NCI-H1930 (cell line): ENCODE measurements at places on chromosomes 2 and 18.

DNA sequence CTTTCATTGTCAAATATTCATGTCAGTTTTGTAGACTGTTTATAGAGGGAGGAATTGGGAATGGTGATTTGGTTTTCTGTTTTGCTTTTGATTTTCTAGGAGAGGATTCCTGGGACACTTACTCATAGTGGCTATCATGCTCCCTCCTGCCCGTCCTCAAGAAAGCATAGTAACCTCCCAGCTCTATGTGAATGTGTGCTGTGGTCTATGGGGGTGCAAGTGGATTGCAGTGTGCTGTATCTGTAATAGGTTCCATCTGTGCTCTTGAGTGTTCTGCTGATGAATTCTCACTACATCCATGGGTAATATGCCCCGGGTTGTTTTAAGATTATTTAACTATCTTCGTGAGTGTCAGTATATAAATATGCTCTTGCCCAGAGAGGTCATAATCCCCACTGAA, 811.3 kb downstream of the CNTNAP5 start:
- DNase-seq: no peak

DNA sequence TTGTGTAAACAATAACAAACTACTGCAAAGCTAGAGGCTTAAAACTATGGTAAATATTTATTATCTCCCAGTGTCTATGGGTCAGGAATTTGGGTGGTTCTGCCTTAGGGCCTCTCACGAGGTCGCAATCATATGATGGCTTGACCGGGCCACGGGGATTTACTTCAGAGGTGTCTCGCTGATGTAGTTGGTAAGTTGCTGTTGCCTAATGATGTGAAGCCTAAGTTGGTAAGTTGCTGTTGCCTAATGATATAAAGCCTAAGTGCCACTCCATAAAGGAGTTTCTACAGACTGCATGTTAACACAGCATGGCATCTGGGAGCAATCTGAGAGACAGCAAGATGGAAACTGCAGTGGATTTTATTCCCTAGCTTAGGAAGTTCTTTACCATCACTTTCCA, 35.8 kb downstream of the FMNL2 start:
- no peak for DNase-seq

DNA sequence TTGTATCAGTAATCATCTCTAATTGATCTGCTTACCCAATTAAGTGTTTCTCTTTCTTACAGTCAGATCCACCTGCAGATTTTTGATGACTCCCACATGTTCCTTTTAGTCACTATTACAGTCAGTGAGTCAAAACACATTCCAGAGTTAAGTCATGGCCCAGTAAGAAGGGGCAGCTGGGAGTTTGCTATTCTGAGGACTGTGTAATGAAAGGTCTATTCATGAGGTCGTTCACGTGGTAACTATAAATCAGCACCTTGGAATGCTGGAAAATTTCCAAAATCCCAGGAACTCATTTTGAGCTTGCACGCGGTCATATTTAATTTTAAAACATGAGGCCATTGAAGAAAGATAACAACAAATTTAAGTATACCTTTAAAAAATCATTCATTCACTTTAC, 252.5 kb downstream of the XIRP2 start:
- no peak for DNase-seq

DNA sequence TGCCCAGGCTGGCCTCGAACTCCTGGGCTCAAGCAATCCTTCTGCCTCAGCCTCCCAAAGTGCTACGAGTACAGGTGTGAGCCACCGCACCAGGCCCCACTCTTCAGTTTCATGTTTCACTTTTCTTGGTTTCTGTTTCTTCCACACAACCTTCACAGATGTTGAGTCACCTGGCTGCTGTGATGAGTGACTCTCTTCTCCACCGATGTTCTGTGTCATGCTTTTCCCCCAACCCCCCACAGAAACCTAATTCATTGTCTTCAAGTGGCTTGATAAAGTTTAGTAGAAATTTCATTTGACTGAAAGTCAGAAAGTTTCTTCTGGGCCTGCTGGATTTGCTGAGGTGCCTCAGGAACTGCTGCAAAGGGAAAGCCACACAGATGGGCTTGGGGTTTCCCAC, 78.5 kb downstream of the SPHKAP start:
- DNase-seq: no peak

GRCh38 chr2:139098961-139099360, 318.8 kb upstream of the NXPH2 start:
- no peak for DNase-seq

- DNase-seq: no peak
Measured at GRCh38 chr2:51404226-51404625, 372.3 kb upstream of the NRXN1 start.

- no peak for DNase-seq
Measured at GRCh38 chr18:902229-902628, 2.4 kb upstream of the ADCYAP1 start.

- DNase-seq: no peak
Measured at GRCh38 chr2:50476174-50476573, 555.8 kb downstream of the NRXN1 start.

DNA sequence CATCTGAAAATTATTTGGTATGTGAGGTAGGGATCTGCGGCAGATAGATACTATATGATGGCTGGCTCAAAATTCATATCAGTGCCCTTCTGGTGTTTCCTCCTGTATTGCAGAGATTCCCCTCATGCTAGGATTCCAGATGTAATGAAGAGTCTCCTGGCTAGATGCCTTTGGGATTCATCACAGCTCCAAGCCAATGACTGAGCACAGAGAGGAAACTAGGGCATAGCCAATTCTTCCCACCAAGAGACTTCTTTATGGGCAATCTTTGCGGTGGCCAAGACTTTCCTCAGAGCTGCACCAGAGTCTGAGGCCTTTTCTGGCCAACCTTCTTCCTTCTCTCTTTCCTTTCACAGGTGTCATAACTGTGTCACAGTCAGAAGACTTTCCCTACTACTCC, 25.5 kb upstream of the CIB4 start:
- no peak for DNase-seq

GRCh38 chr2:11932048-11932512, 185.6 kb downstream of the LPIN1 start:
- no peak for DNase-seq
